ENCODE measurements at places on chromosomes 1 and 21.
A peak's percentile ranks its signal among the peaks of the same experiment; 100 is the strongest.

- DNase-seq = peak; percentile 30
Observed at GRCh38 chr1:236685917-236686814, at the start of gene ACTN2. ACTN2 (plus strand) TSS chr1:236686499; CDS start chr1:236686674, 175 bp downstream.

DNA sequence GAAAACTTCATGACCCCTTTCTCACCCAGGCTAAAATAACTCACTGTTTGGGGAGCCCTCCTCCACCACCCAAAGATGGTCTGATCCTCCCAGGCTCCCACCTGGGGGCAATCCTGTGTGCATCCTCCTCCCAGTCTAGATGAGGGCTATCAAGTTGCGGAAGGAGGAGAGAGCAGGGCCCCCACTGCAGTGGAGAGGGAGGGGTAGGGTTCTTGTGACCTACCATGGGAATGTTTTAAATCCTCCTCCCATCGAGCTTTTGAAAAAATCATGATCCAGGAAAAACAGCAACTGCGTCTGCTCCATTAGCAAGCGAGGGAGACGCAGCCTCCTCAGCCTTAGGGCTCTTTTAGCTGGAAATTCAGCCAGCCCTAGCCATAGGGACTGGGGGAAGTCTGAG is 80.0 kb downstream of the NAV1 start:
- DNase-seq = no peak

GRCh38 chr1:179206812-179207211 is 22.7 kb downstream of the ABL2 start:
- DNase-seq = no peak

- DNase-seq = no peak
Observed at GRCh38 chr1:162878000-162878596, 17.1 kb upstream of the CCDC190 start.

GRCh38 chr1:156551869-156552268 is 20.5 kb downstream of the IQGAP3 start:
- DNase-seq = no peak

DNA sequence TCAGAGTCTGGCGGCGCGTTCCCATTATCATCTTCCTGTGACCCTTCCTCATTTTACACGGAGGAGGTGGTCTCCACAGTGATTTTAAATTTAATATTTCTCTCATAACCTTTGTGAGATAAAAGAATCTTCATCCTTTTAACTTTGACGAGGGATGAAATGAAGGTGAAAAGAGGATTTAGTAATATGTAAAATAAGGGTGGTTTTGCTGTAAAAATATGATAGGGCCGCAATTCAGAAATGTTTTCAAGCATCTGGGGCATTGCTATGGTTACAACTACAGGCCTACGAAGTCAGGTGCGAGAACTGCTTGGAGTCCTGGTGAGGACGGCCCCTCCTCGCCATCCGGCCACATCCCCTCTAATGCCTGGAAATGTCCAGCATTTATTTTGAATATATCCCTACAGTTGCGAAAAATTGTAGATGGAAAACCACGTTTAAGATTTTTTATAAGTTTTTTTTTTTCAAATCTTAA is 422 bp upstream of the RSBN1 start:
- no peak for DNase-seq

- DNase-seq = no peak
Observed at GRCh38 chr1:46133181-46133658, 791 bp upstream of the PIK3R3 start.

GRCh38 chr1:54520631-54521321 is 27.3 kb upstream of the ACOT11 start:
- no peak for DNase-seq

Data from stimulated activated CD8-positive, alpha-beta memory T cell treated with anti-CD3 and anti-CD28 coated beads, Interleukin-2, amount 100 ng/mL, for 1 hour (primary cell).